NCI-H1436 treated with DMSO at 0.1 percent for 48 hours (cell line): ENCODE measurements at places on chromosomes 6 and 20.
A peak's percentile ranks its signal among the peaks of the same experiment; 100 is the strongest.

DNA sequence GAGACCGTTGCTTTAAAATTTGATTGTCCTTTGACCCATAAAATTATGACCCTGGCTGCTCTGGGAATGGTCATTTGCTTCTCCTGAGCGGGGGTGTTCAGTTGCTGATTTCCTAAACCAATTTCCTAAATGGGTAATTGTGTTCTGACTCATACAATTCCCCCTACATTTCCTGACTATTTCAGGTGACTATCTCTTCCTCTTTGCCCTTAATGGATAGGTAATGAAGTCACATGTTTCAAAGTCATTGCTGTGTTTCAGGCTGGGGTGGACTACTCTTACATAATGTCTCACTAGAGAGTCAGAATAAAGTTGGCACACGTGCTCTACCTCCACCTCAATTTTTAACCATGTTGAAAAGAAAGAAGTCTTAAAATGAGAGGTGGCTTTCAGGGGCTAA, 109.8 kb downstream of the DOK5 start:
- no peak for DNase-seq

- no peak for DNase-seq
Measured at GRCh38 chr20:6122873-6123648, at the start of gene FERMT1. FERMT1 (minus strand) TSS chr20:6123030; CDS start chr20:6119554, 3,476 bp downstream.

- DNase-seq = no peak
Measured at GRCh38 chr6:16637635-16638034, 123.6 kb downstream of the ATXN1 start.

- peak; percentile 49 for DNase-seq
Measured at GRCh38 chr6:53359095-53359842, 10.5 kb upstream of the ELOVL5 start.

DNA sequence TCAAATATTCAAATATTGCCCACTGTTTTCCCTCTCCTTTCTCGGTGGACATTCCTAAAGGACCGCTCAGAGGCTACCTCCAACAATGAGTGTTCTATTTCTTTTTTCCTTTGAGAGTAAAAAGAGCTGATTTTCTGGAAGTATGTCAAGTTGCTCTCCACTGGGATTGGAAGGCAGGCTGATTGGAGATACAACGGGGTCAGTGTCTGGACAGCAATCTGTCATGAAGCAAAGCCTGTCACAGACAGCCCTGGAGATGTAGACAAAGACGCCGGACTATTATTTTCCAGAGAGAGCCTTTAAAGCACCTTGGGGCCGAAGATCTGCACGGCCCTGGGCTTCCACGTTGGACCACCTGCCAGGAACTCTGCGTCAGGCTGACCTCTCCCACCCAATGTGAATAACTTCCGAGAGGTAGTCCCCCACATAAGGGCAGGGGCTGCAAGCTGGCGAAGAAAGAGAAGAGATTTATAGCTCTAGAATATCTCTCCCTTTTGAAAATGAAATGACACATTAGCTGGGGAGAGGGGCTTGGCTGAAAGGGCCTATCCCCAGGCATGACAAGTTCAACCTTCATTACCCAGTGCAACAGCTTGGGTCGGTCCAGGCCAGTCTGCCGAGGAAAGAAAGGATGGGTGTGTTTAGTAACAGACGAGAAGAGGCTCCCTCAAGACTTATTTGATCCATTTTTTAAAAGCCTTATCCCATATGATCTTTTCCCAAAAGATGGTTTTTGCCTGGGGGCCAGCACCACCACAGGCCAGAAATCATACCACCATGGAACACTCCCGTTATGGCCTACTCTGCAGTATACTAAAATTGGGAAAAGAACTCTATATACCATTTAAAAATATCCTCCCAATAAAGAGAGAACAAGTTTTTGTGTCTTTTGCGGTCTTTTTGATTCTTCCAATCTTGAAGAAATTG, 131.1 kb downstream of the OLIG3 start:
- no peak for DNase-seq

DNA sequence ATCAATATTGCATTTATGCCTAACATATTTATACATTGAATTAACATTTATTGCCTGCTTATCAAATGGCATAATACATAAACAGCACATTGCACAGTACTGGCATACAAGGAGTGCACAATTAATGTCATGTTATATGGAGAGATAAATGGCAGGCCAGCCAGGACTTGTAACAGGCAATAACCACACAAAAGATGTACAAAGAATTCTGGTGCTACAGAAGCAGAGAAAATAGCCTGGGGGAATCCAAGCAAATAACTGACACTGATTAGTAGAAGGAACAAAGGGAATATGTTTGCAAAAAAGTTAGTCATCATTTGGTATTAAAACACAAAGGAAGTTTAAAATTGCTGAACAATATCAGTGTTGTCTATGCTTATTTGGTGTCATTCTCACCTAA, 27.3 kb downstream of the COL21A1 start:
- DNase-seq = no peak

GRCh38 chr20:3704087-3704486, 8.3 kb downstream of the SIGLEC1 start:
- no peak for DNase-seq

GRCh38 chr6:25043892-25044291, 108.1 kb upstream of the RIPOR2 start:
- DNase-seq = no peak

- DNase-seq = no peak
Measured at GRCh38 chr6:17341891-17342290, 51.5 kb upstream of the CAP2 start.

- DNase-seq = no peak
Measured at GRCh38 chr6:157653521-157653920, 169.5 kb upstream of the SNX9 start.

- DNase-seq = no peak
Measured at GRCh38 chr6:167219967-167220512, 62.3 kb upstream of the GPR31 start.

GRCh38 chr6:144666781-144667180, 381.6 kb downstream of the UTRN start:
- no peak for DNase-seq

DNA sequence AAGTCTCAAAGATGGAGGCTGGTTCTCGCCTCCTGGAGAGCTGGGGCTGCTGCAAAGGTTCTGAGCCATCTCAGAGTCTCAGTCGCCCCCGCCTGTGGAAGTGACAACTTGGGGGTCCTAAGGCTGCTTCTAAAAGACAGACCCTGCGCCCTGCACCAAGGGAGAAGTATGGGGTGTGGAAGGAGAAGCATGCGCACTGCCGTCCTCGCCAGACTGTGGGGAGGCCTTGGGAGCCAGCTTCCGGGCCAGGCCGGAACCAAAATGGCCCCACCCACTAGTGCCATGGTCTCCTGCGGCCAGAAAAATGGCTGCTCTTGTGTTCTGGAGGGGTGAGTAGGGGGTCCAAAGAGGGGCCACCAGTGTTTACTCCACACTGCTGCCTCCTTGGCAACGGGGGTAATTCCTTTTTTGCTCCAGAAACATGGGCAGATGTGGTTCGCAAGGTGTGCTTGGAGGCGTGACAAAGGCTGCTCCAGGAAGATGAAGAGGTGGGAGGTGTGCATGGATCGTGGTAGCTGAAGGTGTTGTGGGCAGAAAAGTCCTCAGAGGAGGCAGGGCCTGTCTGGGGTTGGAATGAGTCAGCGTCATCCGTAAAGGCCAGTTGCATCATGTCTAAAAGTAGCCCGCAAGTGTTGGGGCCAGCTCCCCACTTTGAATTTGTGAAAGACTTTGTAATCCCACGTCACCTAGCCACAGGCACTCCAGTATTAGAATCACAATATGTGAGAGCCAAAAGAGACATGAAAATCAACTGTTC, 329.8 kb upstream of the SOX4 start:
- DNase-seq = peak; percentile 68

DNA sequence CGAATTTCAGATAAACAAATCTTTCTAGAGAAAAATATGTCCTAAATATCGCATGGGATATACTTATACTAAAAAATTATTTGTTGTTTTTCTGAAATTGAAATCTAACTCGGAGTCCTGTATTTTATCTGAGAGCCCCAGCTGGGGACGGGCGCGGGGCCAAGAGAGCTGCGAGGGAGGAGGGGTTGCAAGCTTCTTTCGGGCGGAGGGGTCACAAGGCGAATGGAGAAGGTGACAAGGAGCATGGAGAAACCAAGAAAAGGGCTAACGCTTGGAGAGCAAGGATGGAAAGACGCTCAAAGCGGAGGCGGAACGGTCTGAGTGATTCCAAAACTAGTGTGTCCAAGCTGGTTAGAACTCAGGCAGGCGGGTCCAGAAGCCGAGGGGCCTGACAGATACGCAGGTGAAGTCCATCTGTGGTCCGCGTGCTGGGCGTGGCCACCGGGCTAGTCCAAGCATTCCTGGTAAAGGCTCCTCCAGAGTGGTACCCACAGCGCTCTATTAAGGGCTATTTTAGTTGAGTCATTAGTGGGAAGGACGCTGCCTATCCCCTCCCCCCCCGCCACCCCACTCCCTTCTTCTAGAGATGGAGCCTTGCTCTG, 41.5 kb upstream of the ZNFX1 start:
- DNase-seq = no peak

DNA sequence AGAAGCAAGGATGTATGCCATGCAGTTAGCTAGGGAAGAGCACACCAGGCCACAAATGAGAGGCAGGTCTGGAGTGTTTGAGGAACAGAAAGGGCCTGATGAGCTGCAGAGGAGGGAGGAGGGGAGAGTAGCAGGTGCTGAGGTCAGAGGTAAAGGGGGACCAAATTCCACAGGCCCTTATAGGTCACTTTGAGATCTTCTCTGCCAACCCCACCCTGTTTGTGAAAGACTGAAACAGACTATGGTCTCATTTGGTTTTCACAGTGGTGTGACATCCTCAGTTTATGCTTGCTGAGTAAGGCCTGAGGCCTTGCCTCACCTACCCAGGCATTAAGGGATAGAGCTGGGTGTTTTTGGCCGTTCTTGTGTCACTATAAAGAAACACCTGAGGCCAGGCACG, 187.7 kb upstream of the MYLIP start:
- no peak for DNase-seq

DNA sequence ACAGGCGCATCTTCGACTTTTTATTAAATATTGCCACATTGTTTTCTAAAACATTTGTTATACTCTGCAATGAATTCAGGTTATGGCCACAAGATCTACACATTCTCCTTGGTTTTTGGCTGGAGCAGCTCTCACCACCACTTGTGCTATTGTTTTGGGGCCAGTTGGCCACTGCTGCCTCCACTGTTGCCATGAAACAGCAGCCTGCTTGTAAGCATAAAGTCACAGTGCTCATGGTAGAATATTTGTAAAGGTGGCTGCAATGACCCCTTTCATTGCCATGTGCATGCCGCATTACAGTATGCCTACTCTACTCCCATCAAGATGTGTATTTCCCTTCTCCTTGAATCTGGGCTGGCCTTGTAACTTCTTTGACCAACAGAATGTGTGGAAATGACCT, 141.4 kb downstream of the SCML4 start:
- DNase-seq = no peak

GRCh38 chr6:26163427-26164119, 76.3 kb downstream of the HFE start:
- no peak for DNase-seq

DNA sequence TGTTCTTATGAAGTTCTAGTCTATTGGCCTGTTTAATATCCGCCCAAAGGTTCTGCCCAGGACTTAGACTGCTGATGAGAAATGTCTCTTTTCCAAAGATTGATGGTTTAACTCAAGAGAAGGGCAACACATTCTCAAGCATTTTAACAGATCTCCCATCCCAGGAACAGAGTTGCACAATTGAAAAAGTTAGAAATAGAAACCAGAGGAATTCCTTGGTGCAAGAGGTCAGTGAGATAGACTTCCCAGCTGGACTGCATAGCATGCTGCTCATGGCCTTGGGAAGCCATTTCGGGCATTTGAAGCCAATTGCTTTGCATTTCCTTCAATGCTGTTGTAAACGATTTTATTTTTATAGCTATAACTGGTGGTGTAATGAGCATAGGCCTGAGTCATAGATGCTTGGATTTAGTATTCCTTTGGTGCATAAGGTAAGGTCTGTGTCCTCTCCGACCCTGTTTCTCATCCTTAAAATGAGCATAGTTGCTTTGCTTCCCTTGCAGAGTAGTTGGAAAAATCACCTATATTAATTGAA, 292.2 kb upstream of the JAG1 start:
- DNase-seq = no peak

- no peak for DNase-seq
Measured at GRCh38 chr6:108850669-108851465, 2.6 kb downstream of the ARMC2 start.

DNA sequence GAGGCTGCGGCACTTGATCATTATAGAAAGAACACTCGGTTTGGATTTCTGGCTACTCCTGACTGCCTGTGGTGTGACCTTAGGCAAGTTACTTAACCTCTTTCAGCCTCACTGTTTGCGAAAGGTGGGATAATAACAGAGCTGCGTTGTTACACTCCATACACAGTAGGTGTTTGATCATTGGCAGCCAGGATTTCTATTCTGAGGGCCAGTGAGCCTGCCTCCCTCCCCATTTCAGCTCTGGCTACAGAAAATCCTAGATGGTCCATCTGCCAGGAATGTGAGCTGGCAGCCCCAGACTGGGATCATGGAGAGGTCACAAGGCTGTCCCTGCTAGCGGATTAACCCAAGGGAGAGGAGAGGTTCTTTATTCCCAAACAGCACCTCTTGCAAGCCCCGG, 2.7 kb downstream of the KCNB1 start:
- no peak for DNase-seq

DNA sequence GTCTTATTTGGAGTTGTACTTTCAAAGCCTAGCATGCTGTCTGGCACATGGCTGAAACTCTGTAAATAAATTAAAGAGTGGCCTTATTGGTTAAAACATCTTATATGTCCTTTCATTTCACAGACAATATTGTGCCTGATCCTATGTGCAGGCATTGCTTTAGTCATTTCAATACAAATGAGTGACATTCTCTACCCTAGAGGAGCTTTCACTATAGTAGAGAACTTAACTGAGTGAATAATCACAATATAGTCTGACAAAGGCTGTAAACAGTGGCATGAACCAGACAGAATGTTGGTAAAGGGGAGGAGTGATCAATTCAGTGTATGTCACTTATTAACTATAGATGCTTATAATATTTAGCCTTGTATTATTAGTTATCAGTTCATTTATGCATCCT, 481.8 kb downstream of the TFAP2B start:
- no peak for DNase-seq

DNA sequence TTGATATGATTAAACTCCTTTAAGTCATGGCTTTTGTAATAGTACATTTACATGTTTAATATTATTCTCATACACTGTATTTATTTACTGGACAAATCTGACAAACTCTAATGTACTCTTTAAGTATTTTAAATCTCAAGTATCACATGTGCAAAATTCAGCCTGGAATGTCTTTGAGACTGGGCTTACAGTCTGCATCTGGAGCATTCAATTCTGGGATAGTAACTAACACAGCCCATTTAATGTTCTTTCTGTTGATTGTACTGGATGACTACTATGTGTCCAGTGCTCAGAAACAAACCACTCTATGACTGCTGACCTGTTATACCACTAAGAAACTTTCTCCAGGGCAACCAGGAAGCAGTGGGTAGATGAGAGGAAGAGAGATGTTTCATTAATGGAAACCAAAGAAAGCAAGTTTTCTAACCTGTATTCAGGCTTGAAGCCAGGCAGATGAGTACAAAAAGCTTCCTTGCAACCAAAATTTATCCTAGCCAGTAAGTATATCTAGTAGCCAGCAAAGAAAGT, 26.8 kb downstream of the FBXL4 start:
- no peak for DNase-seq
